ENCODE measurements at places on chromosomes 12 and 14.

DNA sequence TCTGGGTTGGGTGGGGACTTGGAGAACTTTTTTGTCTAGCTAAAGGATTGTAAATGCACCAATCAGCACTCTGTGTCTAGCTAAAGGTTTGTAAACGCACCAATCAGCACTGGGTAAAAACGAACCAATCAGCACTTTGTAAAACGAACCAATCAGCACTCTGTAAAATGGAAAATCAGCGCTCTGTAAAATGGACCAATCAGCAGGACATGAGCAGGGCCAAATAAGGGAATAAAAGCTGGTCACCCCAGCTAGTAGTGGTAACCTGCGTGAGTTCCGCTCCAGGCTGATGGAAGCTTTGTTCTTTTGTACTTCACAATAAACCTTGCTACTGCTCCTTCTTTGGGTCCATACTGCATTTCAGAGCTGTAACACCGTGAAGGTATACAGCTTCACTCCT is 1.7 kb upstream of the ACOT2 start:
- DNase-seq = no peak

GRCh38 chr14:97058589-97058988 is 261.4 kb downstream of the VRK1 start:
- no peak for DNase-seq

DNA sequence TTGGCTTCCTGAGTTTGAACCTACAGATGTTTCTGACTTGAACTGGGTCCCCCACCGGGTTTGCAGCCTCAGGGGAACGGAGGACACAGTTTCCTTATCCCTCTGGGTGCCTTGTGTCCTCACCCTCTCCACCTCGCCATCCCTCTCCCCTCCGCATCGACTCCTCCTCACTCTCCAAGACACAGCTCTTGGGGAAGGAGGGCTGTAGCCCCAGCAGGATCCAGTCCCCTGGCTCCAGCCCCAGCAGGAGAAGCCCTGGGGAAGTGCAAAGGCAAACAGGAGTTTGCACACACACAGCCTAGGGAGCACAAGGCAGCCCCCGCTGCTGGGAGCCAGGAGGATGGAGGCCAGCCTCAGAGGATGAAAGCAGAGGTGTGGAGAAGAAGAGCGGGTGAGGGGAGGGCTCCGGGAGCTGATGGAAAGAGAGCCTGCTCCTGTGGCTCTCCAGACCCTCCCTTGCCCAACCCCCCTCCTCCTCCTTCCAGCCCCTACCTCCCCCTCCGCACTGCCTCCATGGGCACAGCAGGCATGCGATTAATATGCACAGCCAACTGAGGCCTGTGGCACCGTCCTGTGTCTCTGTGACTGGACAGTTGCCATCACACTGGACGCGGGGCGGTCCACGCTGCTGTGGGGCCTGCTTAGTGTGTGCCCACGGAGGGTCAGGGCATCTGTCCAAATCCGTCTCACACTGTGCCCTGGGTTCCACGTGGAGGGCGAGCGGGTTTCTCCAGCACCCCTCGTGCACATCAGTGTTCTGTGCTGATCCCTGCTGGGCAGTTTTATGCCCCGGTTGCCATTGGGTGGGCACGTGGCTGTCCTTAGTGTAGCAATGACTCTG is 193.7 kb upstream of the DIO3 start:
- no peak for DNase-seq

- DNase-seq = no peak
These were observed 244.0 kb upstream of the FKBP4 start for GRCh38 chr12:2550561-2551411.

GRCh38 chr14:92931681-92932447 is 8.9 kb downstream of the CHGA start:
- DNase-seq = no peak

DNA sequence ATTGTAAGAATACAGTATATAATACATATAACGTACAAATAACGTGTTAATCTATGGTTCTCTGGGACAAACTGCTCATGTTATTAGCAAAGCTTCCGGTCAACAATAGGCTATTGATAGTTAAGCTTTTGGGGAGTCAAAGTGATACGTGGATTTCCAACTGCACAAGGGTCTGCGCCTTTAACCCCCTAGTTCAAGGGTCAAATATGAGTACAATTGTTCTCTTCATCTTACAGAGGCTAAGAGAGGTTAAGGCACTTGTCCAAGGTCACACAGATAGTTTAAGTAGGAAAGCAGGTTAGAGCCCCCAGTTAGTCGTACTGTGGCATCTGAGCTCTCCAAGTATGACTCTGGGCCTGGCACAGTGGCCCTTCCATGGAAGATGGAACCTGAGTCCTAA is 204.3 kb upstream of the KRR1 start:
- DNase-seq = no peak

DNA sequence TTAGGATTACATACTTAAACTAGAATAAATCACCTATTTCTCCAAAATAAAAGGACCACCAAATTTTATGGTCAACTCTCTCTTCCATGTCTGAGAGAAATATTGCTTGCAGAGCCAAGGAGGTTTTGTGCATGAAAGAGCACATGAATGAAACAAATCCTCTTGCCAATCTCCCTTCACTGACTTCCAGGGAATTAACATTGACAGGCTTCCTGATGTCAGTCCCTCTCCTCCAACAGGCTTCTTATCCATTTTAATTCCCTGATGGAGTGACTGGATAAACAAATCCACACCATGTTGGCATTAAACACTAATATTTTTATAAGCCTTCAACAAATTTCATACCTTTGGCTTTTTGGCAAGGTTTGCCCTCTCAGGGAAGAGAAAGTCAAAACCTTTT is 45.3 kb upstream of the CNTN1 start:
- no peak for DNase-seq

DNA sequence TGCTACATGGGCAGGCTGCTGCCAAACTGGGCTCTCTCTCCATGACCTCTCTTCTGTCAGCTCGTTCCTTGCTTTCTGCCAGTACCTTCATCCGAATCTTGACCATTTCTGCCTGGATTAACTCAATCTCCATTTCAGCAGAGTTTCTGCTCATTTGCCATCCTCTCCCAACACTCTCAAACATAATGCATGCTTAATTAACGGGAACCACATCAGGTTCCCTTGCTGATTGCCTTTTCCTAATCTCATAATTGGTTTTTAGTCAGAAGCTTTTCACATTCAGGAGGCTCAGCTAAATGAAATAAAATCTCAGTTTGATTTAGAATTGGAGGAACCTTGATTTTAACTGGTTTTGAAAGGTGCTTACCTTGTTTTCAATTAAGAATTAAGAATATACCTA is 127.3 kb downstream of the SLC5A8 start:
- no peak for DNase-seq

GRCh38 chr14:88007608-88008007 is 2.7 kb downstream of the GPR65 start:
- no peak for DNase-seq

- no peak for DNase-seq
These were observed 36.1 kb upstream of the ANKRD9 start for GRCh38 chr14:102545461-102546265.

- no peak for DNase-seq
These were observed 28.5 kb downstream of the KLC1 start for GRCh38 chr14:103657471-103657870.

GRCh38 chr12:20314328-20314727 is 54.0 kb upstream of the PDE3A start:
- DNase-seq = no peak

- DNase-seq = no peak
These were observed 54.1 kb upstream of the PLBD1 start for GRCh38 chr12:14621826-14622225.

GRCh38 chr12:48084066-48084465 is 21.8 kb downstream of the SENP1 start:
- no peak for DNase-seq

DNA sequence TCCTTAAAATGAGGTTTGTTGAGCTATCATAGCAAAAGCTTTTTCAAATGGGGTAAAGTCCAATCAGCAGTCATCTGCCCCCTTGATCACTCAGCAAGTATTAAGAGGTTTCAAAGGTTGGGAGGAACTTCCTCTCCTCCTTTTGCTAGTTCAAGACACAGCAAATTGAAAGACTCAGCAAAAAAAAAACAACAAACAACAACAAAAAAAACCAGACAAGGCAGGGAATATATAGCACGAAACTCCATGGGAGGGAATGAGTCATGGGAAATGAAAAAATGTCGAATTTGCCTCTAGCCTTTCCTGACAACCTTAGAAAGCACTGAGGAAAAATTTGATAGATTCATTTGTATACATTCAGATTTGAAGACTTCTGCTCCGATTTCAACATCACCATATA is 1.6 kb upstream of the SLC7A8 start:
- no peak for DNase-seq

DNA sequence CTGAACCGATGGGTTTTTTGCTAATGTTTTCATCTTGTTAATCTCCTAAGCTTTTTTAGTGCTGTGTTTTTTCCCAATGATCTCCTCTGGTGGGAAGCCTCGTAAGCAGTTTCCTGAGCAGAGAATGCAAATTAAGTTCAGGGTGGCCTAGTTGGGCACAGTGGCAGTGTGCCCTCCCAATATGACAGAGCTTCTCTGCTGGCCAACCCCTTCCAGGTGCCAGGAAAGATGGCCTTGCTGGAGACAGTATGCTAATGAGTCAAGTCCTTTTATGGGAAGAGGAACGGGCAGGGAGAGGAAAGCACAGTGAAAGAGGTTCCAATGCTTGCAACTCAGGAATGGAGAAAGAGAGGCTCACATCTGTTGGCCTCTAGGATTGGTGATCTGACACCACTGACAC is 115.8 kb downstream of the GCH1 start:
- no peak for DNase-seq

Measured in CD8-positive, alpha-beta T cell (primary cell).